ENCODE measurements at places on chromosomes 11 and 22.

GRCh38 chr11:131423688-131424087, 53.3 kb downstream of the NTM start:
- DNase-seq: no peak

GRCh38 chr11:21323617-21324016, 654.2 kb downstream of the NELL1 start:
- DNase-seq: no peak

- no peak for DNase-seq
Observed at GRCh38 chr11:76910620-76911414, 50.1 kb downstream of the ACER3 start.

GRCh38 chr11:40435344-40435743, 1024.1 kb downstream of the LRRC4C start:
- DNase-seq: no peak
